Left lung (tissue), 14 donors: ENCODE measurements at places on chromosomes 1 and 21. TPM values are rescaled to one million over a fixed set of nuclear protein-coding genes. Genes with fewer than 3 reads are reported as not detected.
A peak's percentile ranks its signal among the peaks of the same experiment; 100 is the strongest.

- DNase-seq, result no peak
Observed at GRCh38 chr1:178465011-178465410, 31.8 kb downstream of the CLEC20A start.

DNA sequence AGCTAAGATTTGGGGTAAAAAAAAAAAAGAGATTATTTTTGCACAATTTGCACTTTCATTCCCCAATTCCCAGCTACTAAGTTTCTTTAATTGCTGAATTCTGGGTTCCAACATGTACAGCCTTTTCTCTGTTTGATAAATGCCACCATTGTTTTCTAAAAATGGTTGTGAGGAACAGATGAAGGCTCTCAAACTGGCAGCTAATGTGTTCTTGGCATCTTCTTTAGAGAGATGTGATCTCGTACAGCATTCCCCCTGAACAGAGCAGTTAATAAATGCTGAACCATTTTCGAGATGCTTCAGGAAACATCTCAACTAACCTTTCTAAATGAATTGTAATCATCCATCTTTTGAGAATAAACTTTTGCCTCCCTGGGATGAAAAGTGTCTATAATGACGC is 107.9 kb upstream of the DYNLT5 start:
- no peak for DNase-seq

- no peak for DNase-seq
Observed at GRCh38 chr1:205907794-205908193, 35.5 kb downstream of the SLC26A9 start.

The TMEM125 gene
- polyA plus RNA-seq, result 42.7 TPM

DNA sequence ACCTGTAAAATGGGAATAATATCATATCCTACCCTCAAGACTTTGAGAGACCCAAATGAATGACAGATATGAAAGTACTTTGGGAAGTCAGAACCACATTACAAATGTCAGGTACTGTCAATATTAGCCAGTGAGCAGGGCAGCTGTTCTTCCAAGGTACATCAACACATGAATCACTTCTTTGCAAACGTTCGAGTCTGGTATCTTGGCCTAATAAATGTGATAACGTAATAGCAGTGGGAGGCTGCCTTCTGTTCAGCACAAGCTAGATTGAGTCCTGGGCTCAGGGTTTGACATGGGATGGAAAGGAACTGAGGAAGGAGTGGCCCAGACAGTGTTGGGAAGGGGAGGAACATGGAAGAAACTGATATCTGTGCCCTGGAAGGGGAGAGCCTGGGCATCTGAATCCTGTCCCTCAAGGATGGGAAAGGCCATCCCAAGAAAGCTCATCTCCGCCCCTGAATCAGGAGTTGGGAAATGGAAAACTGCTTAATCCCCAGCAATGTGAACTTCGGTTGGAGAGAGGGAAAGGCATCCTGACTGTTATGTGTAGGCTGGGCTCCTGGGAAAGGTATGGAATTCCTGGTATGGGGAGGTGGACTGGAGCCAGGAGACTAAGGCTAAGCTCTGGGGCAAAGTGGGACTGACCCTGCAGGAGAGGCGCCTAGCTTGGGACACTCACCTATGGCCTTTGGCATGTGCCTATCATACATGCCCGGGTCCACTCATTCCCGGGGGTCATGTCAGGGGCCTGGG is 14.3 kb downstream of the KCNC4 start:
- DNase-seq, result no peak

The SEMA4A gene
- 27.0 TPM for polyA plus RNA-seq

DNA sequence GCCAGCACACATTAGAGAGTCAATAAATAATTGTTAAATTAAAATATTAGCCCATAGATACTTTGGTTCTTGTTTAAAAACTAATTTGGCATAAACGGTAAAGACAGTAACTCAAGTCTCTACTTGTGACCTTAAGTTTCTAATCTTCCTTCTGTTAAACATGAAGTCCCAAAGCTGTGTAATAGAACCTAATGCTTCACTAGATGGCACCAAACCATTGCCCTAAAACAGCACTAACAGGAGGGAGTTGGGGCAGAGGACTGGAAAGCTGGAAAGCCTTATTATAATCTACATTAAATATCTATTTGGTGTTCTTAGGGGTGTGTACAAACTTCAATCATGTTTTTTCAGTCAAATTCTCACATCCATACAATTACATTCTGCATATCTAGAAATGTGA is 176.7 kb downstream of the OLFM3 start:
- peak; percentile 20 for DNase-seq

- no peak for DNase-seq
Observed at GRCh38 chr1:33906156-33906555, 42.3 kb downstream of the HMGB4 start.

The KCNH1 gene
- polyA plus RNA-seq, result 0.04 TPM

DNA sequence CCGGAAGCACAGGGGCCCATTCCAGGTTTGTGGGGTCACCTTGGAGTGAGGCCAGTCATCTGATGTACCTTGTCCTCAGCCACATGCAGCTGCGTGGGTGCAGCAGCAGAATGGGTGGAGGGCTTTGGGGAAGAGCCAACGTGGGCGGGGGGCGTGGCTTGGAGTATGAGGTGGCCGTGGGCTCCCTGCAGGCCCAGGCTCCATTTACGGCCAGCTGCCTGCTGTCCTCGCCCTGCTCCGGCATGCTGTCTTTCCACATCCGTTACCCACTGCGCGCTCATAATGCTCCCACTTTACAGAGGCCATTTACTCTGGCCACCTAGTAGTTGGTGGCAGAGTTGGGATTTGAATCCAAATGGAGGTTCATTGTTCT is 27.8 kb upstream of the TINAGL1 start:
- DNase-seq, result no peak

DNA sequence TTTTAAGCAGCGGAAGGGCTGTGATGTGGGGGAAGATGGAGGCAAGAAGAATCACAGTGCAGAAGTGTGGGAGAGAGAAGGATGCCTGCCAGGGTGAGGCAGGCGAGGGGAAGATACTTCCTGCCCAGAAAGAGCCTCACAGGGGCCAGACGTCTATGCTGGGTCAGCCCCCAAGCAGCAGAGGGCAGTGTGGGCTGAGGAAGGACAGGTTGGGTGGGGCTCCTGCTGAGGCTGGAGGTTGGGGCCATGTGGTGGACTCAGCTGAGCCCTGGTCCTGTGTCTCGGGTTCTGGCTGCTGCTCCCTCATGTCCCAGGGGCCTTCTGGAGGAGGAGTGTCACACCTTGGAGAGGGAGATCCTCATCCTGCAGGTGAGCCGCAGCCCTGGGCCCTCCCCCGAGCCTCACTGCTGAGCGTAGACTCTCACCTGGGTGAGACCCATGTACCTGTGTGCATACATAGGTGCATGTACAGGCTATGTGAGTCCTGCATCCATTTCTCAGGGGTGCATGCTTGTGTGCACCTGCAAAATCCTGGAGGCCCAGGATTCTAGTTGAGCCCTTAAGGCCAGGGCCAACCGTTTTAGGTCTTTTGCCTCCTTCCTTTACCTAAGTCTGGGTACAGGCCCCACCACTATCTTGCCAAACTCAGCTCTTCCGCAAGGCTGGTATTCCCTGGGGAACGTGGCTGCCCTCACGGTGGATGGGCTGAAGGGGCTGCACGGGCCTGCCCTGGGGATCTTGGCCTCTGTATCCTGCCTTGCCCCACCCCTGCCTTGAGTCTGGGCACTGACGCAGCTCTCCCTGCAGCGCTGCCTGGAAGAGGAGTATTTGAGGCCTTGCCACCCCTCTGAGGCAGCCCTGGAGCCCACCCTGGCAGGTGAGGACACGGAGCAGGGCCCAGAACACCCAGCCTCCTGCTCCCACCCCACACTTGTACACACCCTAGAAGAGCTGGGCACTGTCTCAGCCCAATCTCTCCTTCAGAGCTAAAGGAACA is 3.7 kb downstream of the CCDC24 start:
- DNase-seq, result peak; percentile 59
